Activated CD4-positive, alpha-beta T cell treated with anti-CD3 and anti-CD28 coated beads for 36 hours (primary cell): ENCODE measurements at places on chromosomes 5 and 9. TPM values are rescaled to one million over a fixed set of nuclear protein-coding genes. Genes with fewer than 3 reads are reported as not detected.

The PMPCA gene
- total RNA-seq, result 88.0 TPM

The PCSK1 gene
- not detected for total RNA-seq

The SH3GL2 gene
- total RNA-seq, result not detected

The SPINK5 gene
- not detected for total RNA-seq

The CD74 gene
- 290 TPM for total RNA-seq

The LRRC19 gene
- total RNA-seq, result not detected

The IL31RA gene
- not detected for total RNA-seq

The ENTPD2 gene
- total RNA-seq, result 0.19 TPM

The IFNA21 gene
- not detected for total RNA-seq

The SET gene
- 682 TPM for total RNA-seq

The TOPORS gene
- 18.9 TPM for total RNA-seq

The C5orf58 gene
- total RNA-seq, result not detected

The FXN gene
- 23.2 TPM for total RNA-seq

The TTC1 gene
- 63.1 TPM for total RNA-seq

The QRFP gene
- not detected for total RNA-seq

The IL4 gene
- 0.32 TPM for total RNA-seq

The ITGA1 gene
- total RNA-seq, result 1.9 TPM

The ZFP2 gene
- 0.85 TPM for total RNA-seq

The SLC25A2 gene
- 0.30 TPM for total RNA-seq

The FUBP3 gene
- 38.5 TPM for total RNA-seq

The GCNT4 gene
- 1.9 TPM for total RNA-seq

The SPATA9 gene
- total RNA-seq, result not detected

The NMUR2 gene
- total RNA-seq, result not detected

The NRARP gene
- total RNA-seq, result 2.1 TPM

The KCNN2 gene
- not detected for total RNA-seq

The CTXN3 gene
- total RNA-seq, result not detected

The RLN1 gene
- total RNA-seq, result 1.6 TPM

The ALAD gene
- 30.1 TPM for total RNA-seq

The ZNF189 gene
- total RNA-seq, result 10.2 TPM

The IFNA2 gene
- total RNA-seq, result not detected

The ANKRD18A gene
- total RNA-seq, result 6.4 TPM

The ARID3C gene
- total RNA-seq, result 0.66 TPM

The SETX gene
- 38.1 TPM for total RNA-seq

The GABRA1 gene
- not detected for total RNA-seq

The PCDHGA11 gene
- 0.07 TPM for total RNA-seq

The NR5A1 gene
- not detected for total RNA-seq

The C9 gene
- not detected for total RNA-seq

The CCL27 gene
- not detected for total RNA-seq

The LHFPL2 gene
- total RNA-seq, result 0.14 TPM

The AK6 gene
- 93.8 TPM for total RNA-seq

The FOXD4L6 gene
- not detected for total RNA-seq

The OBP2B gene
- not detected for total RNA-seq

The PDE4D gene
- total RNA-seq, result 69.8 TPM

The EXOSC2 gene
- total RNA-seq, result 67.9 TPM

The SOHLH1 gene
- total RNA-seq, result not detected

The GCNT1 gene
- total RNA-seq, result 4.2 TPM

The LAMC3 gene
- total RNA-seq, result 0.40 TPM

The PCDHB16 gene
- total RNA-seq, result not detected

The IRX2 gene
- not detected for total RNA-seq

The PCDHA12 gene
- not detected for total RNA-seq

The TMEM215 gene
- not detected for total RNA-seq

The PLPPR1 gene
- total RNA-seq, result not detected

The GLDC gene
- total RNA-seq, result 0.95 TPM
